ENCODE measurements at places on chromosomes 5 and 9. TPM values are rescaled to one million over a fixed set of nuclear protein-coding genes. Genes with fewer than 3 reads are reported as not detected.

CRHBP gene
- total RNA-seq = not detected

CDC25C gene
- 0.61 TPM for total RNA-seq

GRCh38 chr5:137609127-137609526, 110.0 kb upstream of the SPOCK1 start:
- no peak for DNase-seq

- DNase-seq = no peak
These were observed 22.3 kb upstream of the GABRP start for GRCh38 chr5:170761048-170761707.

DNA sequence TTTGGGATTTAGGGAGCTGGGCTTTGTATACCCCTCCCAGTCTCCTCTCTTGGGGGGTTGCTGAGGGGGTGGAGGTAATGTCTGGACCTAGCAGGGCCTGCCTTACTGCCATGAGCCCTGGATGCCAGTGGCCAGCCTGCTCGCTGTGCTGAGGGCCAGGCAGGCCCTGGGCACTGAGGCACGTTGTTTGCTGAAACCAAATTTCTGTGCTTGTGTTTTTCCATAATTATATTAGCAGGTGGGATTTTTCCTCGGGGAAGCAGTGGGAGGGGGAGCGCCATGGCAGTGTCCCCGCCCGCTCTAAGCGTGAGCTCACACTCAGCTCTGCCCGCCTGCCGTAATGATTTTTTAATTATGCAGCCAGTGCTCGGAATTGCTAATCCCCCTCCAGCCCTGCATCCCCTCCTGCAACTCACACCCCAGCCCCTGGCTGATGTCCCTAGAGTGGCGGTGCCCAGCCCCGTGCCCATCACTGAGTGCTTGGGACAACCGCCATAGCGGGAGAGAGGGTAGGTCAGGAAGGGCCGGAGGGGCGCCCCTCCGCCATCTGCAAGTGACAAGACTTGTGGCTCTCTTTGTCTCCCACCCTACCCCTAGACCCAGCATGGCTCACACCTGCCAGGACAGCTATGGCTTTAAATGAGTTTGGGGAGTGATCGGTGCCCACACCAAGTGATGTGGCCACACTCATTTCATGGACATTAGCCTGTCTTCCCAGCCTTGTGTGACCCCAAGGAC, 20.9 kb downstream of the CXXC5 start:
- no peak for DNase-seq
